ENCODE measurements at places on chromosomes 13 and 19. TPM values are rescaled to one million over a fixed set of nuclear protein-coding genes. Genes with fewer than 3 reads are reported as not detected.

DNA sequence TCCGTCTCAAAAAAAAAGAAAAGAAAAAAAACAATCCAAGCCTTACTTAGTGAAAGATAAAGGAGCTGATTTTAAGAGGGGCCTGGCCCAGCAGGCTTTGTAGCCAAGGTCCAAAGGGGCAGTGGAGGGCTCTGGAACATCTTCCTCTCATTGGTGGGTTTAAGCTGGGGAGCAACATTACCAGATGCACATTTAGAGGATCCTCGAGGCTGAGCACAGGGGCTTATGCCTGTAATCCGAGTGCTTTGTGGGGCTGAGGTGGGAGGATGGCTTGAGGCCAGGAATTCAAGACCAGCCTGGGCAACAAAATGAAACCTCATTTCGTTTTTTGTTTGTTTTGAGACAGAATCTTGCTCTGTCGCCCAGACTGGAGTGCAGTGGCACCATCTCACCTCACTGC, 8.0 kb upstream of the TMEM160 start:
- no peak for DNase-seq

GRCh38 chr13:66098931-66099628, 1131.1 kb downstream of the PCDH9 start:
- DNase-seq: no peak

DNA sequence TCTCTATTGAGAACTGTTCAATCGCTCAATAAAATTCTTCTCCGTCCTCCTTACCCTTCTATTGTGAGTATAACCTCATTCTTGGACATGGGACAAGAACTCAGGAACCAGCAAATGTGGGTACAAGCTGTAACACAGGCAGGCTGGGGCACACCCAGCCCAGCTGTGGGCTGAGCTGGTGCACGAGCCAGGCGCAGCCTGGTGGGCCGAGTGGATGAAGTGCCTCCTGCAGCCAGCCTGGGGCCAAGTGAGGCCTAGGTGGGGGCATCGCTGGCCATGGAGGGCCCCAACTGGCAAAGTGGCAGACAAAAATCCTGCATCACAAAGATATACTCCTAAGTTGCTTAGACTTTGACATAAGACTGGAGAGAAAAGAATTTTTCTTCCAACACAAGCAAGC, 57.9 kb upstream of the DIAPH3 start:
- no peak for DNase-seq

DNA sequence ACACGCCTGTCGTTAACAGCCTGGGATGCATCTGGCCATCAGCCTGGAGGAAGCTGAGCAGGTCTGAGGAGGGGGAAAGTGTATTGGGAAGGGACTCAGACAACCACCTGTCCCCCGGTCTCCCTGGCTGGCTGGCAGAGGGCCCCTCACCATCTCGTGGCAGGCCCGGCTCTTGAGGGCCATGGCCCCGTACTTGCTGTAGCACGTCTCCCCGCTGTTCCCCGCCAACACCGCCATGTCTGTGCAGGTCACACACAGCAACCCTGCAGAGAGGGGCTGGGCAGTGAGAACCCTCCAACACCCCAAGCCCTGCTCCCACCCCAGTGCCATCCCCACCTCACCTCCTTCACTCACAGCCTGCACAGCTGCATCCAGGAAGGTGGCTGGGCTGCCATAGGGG, 4.0 kb downstream of the TRMT1 start:
- DNase-seq: no peak

- DNase-seq: peak; percentile 36
Measured at GRCh38 chr13:24747248-24748060, 16.5 kb upstream of the RNF17 start.

GRCh38 chr19:4208385-4209094, 20.8 kb upstream of the EBI3 start:
- DNase-seq: peak; percentile 48

DNA sequence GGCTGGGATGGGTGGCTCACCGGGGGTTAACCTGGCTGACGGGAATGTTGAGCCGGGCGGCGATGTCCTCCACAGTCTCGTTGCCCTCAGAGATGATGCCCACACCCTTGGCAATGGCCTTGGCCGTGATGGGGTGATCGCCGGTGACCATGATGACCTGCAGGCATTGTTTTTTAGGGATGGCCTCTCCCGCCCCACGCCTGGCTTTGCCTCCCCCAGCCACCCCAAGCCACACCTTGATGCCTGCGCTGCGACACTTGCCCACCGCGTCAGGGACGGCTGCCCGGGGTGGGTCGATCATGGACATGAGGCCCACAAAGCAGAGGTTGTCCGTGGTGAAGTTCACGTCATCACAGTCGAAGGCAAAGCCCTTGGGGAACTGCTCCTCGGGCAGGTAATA, 16.1 kb downstream of the ATP1A3 start:
- no peak for DNase-seq

GRCh38 chr13:24450530-24450929, 62.0 kb downstream of the PARP4 start:
- peak; percentile 4 for DNase-seq

GRCh38 chr13:94415500-94416237, 63.8 kb downstream of the DCT start:
- no peak for DNase-seq

- DNase-seq: no peak
Measured at GRCh38 chr13:72403396-72404010, 323.9 kb downstream of the MZT1 start.

GRCh38 chr13:101346161-101346560, 70.1 kb downstream of the NALCN start:
- DNase-seq: peak; percentile 3

DNA sequence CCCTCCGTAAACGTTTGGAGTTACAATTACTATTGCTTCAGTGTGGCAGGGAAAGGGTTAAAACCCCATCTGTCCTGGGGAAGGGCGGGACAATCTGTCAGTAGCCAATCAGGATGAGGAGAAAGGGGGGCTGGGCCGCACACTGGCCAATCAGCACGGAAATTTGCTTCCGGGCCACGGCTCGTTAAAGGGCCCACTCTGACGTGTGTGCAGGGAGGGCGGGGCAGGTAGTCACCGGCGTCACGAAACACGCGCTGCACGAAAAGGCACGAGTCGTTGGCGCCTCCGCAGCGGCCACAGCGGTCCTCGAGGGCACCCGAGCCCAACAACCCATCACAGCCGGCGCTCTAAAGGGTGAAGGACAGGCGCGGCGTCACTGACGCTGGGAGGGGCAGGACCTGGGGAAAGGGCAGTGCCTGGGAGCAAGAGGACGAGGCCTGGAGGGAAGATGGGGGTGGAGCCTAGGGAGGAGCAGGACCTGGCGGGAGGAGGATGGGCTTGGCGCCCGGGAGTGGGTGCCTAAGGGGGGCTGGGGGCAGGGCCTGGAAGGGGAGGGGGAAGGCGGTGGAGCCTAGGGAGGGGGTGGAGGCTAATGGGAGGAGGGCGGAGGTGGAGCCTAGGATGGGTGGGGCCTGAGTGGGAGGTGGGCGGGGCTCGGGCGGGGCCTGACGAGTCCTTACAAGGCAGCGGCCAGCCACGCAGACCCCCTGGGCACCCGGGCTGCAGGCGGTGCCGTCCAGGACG, 4.9 kb downstream of the ADAMTSL5 start:
- DNase-seq: peak; percentile 98

DNA sequence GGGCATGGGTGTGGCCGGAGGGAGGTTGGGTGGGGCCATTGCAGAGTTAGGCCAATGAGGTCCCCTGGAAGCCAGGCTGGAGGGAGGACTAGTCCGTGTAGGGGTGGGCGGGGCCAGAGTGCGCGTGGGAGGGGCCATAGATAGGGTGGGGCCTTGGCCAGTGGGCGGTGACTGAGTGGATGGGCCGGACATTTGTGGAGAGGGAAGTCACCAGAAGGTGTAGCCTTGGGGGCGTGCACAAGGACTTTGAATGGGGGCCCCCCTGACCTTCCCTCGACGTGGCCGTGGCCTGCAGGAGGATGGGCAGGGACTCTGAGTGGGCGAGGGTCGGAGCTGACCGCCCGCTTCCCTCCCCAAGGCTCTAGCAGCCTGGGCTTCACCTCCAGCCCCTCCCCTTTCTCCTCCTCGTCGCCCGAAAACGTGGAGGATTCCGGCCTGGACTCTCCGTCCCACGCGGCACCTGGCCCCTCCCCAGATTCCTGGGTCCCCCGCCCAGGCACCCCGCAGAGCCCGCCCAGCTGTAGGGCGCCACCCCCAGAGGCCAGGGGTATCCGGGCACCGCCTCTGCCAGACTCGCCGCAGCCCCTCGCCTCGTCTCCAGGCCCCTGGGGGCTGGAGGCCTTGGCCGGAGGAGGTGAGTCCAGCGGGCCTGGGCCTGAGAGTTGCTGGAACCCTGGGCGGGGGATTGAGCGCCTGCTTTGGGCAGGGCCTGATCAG, 16.5 kb upstream of the B3GNT3 start:
- DNase-seq: peak; percentile 69

- DNase-seq: no peak
Measured at GRCh38 chr19:8429044-8429443, 15.7 kb upstream of the HNRNPM start.

The MUC16 gene
- total RNA-seq: not detected

The S1PR5 gene
- 1.8 TPM for total RNA-seq

The EID2B gene
- total RNA-seq: 3.9 TPM

The C5AR2 gene
- total RNA-seq: 1.3 TPM

The KCNC3 gene
- under 0.01 TPM for total RNA-seq

The SLITRK6 gene
- total RNA-seq: not detected

The KHSRP gene
- 55.1 TPM for total RNA-seq

The PSG4 gene
- 105 TPM for total RNA-seq

The ZNF69 gene
- total RNA-seq: 8.3 TPM

The CLEC11A gene
- total RNA-seq: 164 TPM

The FGF21 gene
- not detected for total RNA-seq
